Adrenal gland (tissue), 19 donors: ENCODE measurements at places on chromosomes 4 and X. TPM values are rescaled to one million over a fixed set of nuclear protein-coding genes. Genes with fewer than 3 reads are reported as not detected.

Gene MAGEE2
- total RNA-seq = 0.67 TPM

DNA sequence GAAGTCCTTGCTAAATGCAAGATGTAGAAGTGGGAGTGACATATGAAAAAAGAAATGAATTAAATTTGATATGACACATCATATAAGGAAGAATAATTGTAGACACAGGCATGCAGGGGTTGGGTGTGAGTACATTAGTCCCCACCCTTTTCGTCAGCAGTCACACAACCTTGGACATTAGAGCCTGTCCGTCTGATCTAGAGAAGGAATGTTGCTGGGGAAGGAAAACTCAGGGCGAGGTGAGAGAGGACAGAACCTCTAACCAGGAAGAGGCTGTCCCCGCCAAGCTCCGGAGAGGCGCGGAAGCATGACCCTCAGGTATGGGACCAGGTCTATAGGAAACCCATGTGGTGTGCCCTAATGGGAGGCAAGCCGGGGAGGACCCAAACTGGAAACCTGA is 102.1 kb downstream of the RELL1 start:
- no peak for DNase-seq
- H3K27ac ChIP-seq = no peak overlapping the region
- no peaks in the 10 kb centered on the region for H3K27me3 ChIP-seq
- H3K36me3 ChIP-seq = no peaks in the 10 kb centered on the region

GRCh38 chr4:77453911-77454310 is 151.7 kb upstream of the CXCL13 start:
- H3K4me1 ChIP-seq = no peaks in the 10 kb centered on the region
- no peaks in the 10 kb centered on the region for H3K27me3 ChIP-seq
- H3K36me3 ChIP-seq = no peaks in the 10 kb centered on the region
- H3K4me3 ChIP-seq = no peak overlapping the region
- DNase-seq = no peak

DNA sequence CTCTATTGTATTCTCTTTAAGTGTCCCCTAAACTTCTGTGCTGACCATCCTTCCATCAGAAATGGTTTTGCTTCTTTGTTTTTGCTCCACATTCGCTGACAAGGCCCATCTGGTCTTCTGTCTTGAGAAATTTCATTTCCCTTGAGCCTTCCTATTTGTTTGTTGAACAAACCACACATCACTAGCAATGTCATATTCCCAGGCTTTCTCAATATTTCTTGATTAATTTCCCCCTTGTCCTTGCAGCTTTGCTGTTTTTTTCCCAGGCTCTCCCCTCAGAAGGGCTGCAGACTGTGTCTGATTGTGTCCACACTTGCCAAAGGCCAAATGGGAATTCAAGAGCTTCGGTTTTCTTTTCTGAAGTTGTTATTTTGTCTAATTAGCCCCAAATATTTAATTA is 158.9 kb downstream of the MID1IP1 start:
- no peaks in the 10 kb centered on the region for H3K36me3 ChIP-seq
- H3K4me1 ChIP-seq = no peaks in the 10 kb centered on the region
- no peak for DNase-seq
- H3K4me3 ChIP-seq = no peak overlapping the region
- H3K27me3 ChIP-seq = peaks cover 3% of the 10 kb centered on the region

DNA sequence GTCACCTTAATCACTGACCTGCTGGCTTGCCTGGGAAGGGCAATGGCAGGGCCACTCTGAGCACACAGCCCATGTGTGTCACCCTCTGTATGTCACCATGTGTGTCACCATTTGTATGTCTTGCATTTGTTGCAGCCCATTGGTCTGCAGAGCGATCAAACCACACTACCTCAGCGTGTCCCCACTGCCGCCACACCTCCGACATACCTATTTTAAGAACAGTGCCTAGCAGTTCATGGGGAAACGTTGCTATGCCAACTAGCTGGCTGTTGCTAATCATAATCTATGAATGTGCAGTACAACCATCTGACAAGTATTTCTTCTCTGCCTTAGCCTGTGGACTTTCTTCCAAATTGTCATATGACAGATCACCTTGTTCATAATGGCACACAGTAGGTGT is 8.0 kb upstream of the CRMP1 start:
- no peaks in the 10 kb centered on the region for H3K4me1 ChIP-seq
- no peak for DNase-seq
- H3K27me3 ChIP-seq = peaks cover 12% of the 10 kb centered on the region

- no peak for DNase-seq
- H3K36me3 ChIP-seq = no peaks in the 10 kb centered on the region
- H3K4me1 ChIP-seq = no peaks in the 10 kb centered on the region
- H3K4me3 ChIP-seq = no peak overlapping the region
- peaks cover 38% of the 10 kb centered on the region for H3K27me3 ChIP-seq
Measured at GRCh38 chr4:133147286-133147821, 1.7 kb upstream of the PCDH10 start.

DNA sequence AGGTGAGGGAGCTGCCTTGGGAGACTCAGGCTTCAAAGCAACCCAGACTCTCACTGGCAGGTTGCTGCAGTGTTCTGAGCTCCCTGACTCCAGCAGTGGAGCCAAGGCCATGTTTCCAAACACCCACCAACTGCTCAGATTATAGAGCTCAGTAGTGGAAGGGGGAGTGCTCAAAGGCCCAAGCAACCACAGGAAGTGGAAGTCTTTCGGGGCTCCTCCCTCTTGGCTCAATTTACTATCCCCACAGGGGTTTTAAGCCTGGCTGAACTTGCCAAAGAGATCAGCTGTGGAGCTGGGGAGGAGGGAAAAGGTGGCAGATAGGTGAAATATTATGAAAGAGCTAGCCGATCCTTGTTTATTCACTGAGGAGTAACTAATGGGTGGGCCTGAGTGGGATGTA is 82.5 kb downstream of the HPRT1 start:
- peaks cover 35% of the 10 kb centered on the region for H3K27me3 ChIP-seq
- H3K4me1 ChIP-seq = peaks cover 11% of the 10 kb centered on the region
- H3K27ac ChIP-seq = no peak overlapping the region
- H3K36me3 ChIP-seq = no peaks in the 10 kb centered on the region
- DNase-seq = peak; percentile 39

DNA sequence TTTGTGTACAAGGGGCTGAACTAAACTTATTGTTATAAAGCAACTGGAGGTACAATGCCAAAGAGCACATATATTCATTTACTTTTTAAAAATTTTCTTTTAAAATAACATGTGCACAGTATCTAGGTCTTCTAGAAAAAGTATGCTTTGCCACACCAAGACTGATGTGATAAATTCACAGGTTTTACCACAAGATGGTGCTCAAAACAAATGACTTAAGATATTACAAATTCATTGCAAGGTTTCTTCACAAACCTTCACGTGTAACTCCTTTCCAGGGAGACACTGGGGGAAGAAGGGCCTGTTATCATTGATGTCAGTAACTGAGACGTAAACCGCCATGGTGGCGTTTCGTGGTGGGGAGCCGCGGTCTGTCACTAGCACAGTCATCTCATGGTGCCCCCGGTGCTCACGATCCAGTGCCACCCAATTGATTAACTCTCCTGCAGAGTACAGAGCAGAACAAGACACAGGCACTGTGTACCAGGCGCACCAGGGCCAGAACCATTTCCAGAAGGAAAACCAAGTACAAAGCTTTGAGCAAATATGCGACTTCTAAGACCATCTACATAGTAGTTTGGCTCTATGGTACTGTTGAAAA is 162.2 kb downstream of the DCHS2 start:
- no peak for DNase-seq
- peaks cover 6% of the 10 kb centered on the region for H3K4me1 ChIP-seq
- H3K27ac ChIP-seq = no peak overlapping the region
- H3K4me3 ChIP-seq = no peak overlapping the region

- no peak for DNase-seq
- H3K4me3 ChIP-seq = no peak overlapping the region
- H3K36me3 ChIP-seq = no peaks in the 10 kb centered on the region
- H3K27me3 ChIP-seq = no peaks in the 10 kb centered on the region
- no peak overlapping the region for H3K27ac ChIP-seq
Measured at GRCh38 chr4:157291071-157291470, 70.5 kb downstream of the GRIA2 start.

Gene GNRHR
- not detected for total RNA-seq

Gene SPOCK3
- 0.18 TPM for total RNA-seq

DNA sequence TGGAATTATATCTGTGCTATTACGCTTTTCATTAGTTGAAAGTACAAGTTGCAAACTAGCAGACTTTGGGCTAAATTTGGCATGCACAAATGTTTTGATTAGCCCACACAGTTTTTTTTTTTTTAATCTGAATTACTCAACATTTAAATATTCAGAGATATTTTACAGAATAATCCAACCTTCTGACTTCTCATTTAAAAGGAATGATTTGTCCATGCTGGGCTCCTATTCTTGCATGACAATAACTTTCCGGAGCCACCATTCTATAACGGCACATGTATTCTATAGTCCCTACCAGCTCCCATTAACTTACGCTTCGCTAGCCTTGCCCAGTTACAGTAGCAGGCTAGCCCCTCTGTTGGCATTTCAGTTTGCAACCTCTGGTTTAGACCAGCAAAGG is 219.3 kb upstream of the FTHL17 start:
- H3K4me3 ChIP-seq = no peak overlapping the region
- H3K36me3 ChIP-seq = no peaks in the 10 kb centered on the region
- H3K4me1 ChIP-seq = no peaks in the 10 kb centered on the region
- H3K27me3 ChIP-seq = no peaks in the 10 kb centered on the region
- DNase-seq = no peak

DNA sequence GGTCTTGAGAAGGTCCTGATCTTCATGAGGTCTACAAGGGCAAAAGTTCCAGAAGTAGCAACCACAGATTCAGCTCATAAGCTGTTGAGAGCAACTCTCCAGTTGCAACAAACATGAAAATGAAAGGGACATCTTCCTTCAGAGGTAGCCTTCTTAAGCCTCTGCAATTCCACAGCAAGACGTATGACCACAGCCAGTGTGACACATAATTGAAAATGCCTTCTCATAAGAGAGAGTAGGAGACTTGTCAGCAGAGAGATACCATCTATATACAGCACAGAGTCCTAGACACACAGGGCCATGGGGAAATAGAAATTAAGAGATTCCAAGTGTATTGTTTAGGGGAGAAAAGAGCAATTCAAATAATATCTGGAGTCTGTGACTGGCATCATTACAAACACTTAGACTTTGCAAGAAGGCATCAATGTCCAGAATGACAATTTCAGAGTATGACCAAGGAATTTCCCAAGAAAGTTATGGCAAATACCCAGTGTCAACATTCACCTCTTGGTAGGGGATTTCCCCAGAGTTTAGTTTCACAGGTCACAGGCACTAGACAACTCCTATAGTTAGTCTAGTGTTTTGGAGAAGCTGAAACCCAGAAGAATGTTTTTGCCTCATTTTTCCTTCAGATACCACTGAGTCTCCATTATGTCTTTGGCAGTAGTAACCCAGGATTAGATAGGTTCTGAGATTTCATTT is 340.3 kb downstream of the ZNF674 start:
- peaks cover 5% of the 10 kb centered on the region for H3K27me3 ChIP-seq
- H3K4me1 ChIP-seq = no peaks in the 10 kb centered on the region
- no peak for DNase-seq
- H3K27ac ChIP-seq = no peak overlapping the region
- H3K4me3 ChIP-seq = no peak overlapping the region

DNA sequence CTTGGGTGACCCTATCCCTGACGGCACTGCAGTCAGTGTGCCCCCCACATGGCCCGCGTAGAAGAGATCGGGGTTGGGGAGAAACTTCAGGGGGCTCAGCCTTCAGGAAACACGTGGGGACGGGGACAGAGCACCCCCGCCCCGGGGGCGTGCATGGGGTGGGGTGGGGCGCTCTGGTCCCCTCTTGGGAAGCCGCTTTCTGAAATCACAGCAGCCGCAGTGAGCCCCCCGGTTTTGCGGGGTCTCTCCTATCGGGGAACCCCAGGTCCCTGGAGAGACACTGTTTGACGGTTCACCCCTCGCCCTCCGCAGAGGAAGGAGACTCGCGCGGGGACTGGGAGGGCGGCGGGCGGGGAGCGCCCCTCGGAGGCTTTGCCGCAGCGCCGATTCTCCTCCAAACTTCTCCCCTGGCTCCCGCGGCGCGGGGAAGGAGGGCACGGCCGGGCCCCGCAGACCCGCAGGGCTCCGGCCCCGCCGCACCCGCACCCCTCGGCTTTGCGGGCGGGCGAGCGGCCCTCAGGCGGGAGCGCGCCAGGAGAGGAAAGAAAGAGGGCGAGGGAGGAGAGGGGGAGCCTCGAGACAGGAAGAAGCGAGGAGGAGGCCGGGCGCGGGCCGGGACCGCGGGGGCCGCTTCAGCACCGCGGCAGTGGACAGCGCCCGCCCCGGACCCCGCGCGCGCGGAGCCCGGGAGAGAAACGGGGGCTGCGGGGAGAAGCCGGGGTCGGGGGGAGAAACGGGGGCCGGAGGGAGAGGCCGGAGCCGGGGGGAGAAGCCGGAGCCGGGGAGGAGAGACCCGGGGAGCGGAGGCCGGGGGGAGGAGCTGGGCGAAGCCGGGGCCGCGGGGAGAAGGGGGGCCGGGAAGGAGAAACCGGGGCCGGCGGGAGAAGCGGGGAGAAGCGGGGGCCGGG is 612 bp downstream of the CPLX1 start:
- no peak for DNase-seq
- no peaks in the 10 kb centered on the region for H3K27me3 ChIP-seq
- no peaks in the 10 kb centered on the region for H3K36me3 ChIP-seq
- H3K27ac ChIP-seq = no peak overlapping the region

Gene FGF5
- not detected for total RNA-seq

- no peaks in the 10 kb centered on the region for H3K36me3 ChIP-seq
- H3K27me3 ChIP-seq = peaks cover 7% of the 10 kb centered on the region
- DNase-seq = no peak
- H3K4me1 ChIP-seq = no peaks in the 10 kb centered on the region
- no peak overlapping the region for H3K27ac ChIP-seq
Measured at GRCh38 chrX:26670521-26670920, 454.6 kb downstream of the MAGEB5 start.

DNA sequence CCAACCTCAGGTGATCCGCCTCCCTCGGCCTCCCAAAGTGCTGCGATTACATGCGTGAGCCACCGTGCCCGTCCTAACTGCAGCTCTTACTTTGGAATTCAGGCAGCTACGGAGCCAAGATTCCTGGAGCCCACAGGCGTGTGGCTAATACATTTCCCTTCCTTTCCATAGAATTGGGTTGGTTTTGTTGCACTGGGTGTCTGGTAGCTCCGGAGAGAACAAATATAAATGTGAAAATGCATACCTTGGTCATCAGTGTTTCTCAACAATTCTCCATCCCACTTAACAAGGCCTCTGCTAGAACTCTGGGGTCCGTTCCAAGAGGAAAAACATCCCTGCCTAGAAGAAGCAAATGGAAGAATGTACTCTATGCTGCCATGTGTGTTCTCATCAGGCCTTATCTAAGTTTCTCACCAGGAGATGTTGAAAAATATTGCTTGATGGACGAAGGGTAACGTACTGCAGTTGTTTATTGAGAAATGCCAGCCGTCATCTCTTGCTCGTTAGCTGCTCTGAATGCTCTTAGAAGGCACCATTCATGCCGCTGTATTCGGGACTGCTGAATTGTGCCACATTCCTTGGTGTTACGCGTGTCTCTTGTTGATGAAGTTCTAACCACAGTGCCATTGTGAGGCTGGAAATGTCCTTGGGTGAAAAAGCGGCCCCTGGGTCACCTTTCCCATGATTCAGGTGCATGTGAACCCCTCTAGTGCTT is 50.5 kb upstream of the CD99 start:
- no peaks in the 10 kb centered on the region for H3K4me1 ChIP-seq
- no peak overlapping the region for H3K4me3 ChIP-seq
- H3K27ac ChIP-seq = no peak overlapping the region
- no peak for DNase-seq
- H3K27me3 ChIP-seq = no peaks in the 10 kb centered on the region
- H3K36me3 ChIP-seq = no peaks in the 10 kb centered on the region
